ENCODE measurements at places on chromosomes 5 and 9.

- no peak for DNase-seq
Observed at GRCh38 chr5:168609806-168610482, 30.8 kb upstream of the PANK3 start.

DNA sequence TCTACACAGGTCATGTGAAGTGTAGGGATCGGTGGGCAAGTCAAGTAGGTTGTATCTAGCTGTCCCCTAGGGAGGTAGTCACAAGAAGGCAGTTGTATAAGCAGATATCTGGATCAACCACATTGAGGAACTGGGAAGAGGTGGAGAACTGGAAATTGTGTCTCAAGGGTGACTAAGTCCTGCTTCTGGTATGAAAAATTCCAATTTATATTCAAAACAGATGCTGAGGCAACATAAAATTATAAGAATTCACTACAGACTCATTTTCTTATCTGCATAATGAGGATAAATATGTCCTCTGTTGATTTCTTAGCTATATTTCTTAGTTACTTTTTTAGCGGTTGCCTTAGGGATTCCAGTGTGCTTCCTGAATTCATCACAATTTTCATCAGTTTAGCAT, 46.8 kb downstream of the GALNT12 start:
- DNase-seq: no peak

DNA sequence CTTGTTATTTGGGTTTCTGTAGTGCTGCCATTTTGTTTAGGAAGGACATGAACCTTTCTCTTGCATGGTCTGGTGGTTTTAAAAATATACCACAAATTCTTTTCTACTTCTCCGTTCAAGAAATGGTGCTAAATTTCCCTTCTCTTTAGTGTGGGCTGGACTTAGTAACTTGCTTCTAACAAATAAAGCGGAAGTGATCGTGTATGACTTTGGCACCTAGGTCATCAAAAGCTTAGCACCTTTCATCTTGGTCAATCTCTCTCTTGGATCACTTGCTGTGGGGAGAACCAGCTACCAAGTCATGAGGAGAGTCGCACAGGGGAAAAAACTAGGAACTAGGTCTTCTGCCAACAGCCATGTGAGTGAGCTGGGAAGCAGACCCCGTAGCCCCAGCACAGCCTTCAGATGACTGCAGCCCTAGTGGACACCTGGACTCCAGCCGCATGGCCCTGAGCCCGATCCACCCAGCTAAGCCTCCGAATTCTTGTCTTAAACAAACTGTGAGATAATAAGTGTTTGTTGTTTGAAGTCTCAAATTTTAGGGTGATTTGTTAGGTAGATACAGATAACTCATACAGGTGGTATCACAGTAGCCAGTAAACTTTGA, 87.7 kb upstream of the CKMT2 start:
- DNase-seq: no peak

GRCh38 chr5:131265311-131265803, 1.5 kb downstream of the CDC42SE2 start:
- DNase-seq: peak; percentile 19

DNA sequence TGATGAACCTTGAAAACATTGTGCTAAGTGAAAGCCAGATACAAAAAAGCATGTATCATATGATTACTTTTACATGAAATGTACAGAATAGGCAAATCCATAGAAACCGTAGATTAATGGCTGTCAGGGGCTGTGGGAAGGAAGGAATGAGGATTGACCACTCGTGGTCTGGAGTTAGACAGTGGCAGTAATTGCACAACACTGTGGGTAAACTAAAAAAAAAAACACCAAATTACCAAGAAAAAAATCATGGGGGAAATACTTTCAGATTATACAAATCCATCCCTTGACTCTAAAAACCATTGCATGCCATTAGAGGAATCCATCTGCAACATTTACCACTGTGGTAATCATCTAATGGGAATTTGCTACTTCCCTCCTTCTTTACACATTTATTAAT, 140.0 kb downstream of the SIL1 start:
- DNase-seq: no peak

DNA sequence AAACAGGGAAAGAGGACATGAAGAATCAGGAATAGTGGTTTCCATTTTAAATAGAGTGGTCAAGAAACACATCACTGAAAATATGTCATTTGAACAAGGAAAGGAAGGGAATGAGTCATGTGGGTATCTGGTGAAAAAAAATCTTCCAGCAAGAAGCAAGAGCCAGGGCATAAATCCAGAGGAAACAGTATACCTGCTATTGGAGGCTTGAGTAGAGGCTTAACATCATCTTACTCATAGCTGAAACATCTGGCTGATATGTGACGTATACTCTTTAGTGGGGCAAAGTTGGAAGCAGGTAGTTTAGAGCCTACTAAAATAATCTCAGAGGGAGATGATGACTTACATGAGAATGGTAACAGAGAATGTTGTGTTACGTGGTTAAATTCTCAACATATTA, 517.2 kb downstream of the CAAP1 start:
- DNase-seq: peak; percentile 0

- no peak for DNase-seq
Observed at GRCh38 chr5:9168791-9169556, 376.9 kb downstream of the SEMA5A start.

DNA sequence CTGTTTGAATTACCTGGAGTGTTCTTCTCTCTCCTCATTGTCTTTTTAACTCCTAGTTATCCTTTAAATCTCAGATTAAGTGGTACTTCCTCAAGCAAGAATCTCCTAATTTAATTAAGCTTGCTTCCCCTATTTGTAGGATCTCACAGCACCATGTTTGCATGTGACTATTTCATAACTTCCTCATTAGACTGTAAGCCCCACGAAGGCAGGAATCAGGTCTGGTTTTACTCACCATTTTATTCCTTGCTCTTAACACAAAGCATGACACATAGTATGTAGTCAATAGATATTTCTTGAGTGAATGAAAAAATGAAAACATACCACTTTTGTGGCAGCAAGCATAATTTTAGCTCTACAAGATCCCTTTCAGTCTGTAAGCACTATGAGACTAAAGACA, 1.3 kb upstream of the ERMP1 start:
- no peak for DNase-seq

DNA sequence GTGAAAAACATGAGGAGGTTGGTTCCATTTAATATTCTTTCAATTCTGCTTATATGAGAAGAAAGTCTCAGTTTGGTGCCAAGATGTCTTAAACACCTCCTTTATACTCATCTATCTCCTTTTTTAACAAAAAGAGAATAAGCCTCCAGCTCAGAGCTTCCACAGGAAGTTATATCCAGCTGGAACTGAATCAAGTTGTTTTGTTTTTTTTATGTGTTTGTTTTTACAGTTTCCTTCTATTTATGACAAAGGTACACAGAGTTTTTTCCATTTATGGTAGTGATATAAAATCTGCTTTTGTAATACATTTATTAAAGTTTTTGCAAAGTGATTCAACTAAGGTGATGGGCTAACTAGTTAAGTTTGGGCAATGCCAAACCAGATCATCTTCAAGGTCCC, 10.4 kb downstream of the SPARC start:
- DNase-seq: no peak

GRCh38 chr5:90248640-90249039, 160.9 kb downstream of the CETN3 start:
- DNase-seq: no peak

DNA sequence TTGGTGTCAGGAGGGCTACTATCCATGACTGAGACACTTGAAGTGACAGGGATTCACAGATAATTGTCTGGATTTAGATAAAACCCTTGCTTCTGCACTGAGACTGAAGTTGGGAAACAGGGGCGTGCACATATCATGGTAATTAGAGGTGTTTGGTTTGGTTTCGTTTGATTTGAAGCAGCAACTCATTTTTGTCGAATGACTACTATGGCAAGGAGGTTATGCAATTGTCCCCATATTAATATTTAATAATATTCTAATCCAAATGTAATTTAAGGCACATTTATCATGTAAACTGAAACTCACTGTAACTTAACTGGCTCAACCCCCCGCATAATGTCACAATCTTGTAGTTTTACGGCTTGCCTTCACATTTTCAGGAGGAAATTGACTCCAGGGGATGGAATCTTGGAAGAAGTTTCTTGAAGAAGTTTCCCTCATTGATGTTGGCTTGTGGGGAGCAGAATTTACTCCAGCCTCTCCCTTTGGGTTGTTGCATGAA, 12.5 kb downstream of the ZNF366 start:
- no peak for DNase-seq

DNA sequence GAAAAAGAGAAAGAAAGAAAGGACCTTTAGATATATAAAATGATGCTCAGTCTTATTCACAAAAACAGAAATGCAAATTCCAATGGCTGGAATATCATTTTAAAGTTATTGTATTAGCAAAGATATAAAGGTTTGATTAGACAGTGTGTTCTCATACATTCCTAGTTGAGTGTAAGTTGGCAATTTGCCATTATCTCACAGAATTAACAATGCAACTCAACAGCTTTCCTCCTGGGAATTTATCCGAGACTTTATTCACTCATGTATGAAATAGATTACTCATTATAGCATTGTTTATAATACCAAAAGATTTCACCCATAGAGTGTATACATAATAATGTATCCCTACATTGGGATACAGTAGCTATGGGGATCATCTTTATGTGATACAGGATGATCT, 27.1 kb upstream of the MLLT3 start:
- no peak for DNase-seq

GRCh38 chr5:143064676-143065075, 294.5 kb downstream of the ARHGAP26 start:
- DNase-seq: no peak

DNA sequence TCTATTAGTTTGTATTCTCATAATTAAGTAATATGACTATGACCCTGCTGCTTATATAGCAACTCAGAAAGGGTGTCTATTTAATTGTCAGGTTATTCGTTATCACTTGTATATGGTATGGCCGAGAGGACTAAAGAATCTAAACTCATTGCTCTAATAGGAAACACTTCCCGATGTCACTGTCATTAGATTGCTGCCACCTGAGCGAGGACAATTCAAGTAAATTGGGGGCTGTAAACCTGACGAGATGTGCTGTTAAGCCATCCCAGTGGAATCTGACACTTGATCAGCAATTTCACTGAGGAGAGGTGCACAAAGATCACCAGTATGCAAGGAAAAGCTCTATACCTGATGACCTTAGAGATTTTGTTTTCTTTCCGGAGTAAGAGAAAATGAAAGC, 1319.3 kb downstream of the MAT2B start:
- no peak for DNase-seq

GRCh38 chr5:45697201-45697600, 1.0 kb upstream of the HCN1 start:
- no peak for DNase-seq

- no peak for DNase-seq
Observed at GRCh38 chr5:180093651-180094382, 22.3 kb upstream of the RNF130 start.

GRCh38 chr5:4185127-4185526, 589.5 kb downstream of the IRX1 start:
- no peak for DNase-seq

- no peak for DNase-seq
Observed at GRCh38 chr5:151036556-151036955, 16.2 kb downstream of the GPX3 start.

- no peak for DNase-seq
Observed at GRCh38 chr5:123802298-123802951, 290.4 kb downstream of the CSNK1G3 start.

DNA sequence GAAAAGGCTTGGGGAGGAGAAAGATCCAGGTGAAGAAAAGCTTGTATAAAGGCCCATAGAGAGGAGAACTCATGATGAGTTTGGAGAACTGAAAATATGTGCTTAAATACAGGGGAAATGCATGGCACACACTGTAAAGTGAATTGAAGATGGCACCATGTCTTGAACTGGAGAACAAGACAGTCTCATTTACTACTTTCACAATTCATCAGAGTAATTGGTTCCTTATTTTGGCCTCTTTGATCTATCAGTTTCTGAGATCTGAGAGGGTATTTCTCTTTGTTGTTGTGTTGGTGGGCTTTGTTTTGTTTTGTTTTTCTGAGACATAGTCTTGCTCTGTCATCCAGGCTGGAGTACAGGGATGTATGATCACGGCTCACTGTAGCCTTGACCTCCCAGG, 98.2 kb downstream of the CEMIP2 start:
- DNase-seq: no peak

GRCh38 chr5:34928267-34928666, 1.1 kb upstream of the DNAJC21 start:
- no peak for DNase-seq

- DNase-seq: no peak
Observed at GRCh38 chr5:60437308-60437707, 262.7 kb downstream of the DEPDC1B start.

- DNase-seq: no peak
Observed at GRCh38 chr5:45893309-45893708, 197.1 kb upstream of the HCN1 start.

DNA sequence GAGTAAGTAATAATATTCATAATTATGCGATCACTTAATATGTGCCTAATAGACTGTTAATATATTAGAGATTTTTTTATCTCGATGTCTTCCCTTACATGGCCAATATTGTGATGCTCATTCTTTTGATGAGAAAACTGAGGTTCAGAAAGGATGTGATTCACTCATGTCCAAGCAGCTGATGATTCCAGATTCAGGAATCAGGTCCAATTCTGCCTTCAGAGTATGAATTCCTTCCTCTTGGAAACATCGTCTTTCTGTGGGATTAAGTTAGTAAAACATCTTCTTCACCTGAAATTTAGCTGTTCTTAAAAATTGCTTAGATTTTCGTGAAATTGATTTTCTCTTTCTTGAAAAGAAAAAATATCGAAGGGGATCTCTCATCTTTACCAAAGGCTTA, 242.5 kb upstream of the RFX3 start:
- DNase-seq: no peak

- no peak for DNase-seq
Observed at GRCh38 chr9:125525921-125526631, 180.9 kb downstream of the MAPKAP1 start.

GRCh38 chr9:107039542-107039941, 176.6 kb downstream of the ZNF462 start:
- DNase-seq: peak; percentile 51
